ENCODE measurements at places on chromosomes 5 and 9. TPM values are rescaled to one million over a fixed set of nuclear protein-coding genes. Genes with fewer than 3 reads are reported as not detected.

RECK gene
- 32.8 TPM for total RNA-seq

SHISAL2B gene
- not detected for total RNA-seq

ANKRD20A1 gene
- total RNA-seq, result not detected

CCDC69 gene
- total RNA-seq, result 5.1 TPM

Measured in subcutaneous preadipocyte (primary cell).